ENCODE measurements at places on chromosomes 1 and 21.

DNA sequence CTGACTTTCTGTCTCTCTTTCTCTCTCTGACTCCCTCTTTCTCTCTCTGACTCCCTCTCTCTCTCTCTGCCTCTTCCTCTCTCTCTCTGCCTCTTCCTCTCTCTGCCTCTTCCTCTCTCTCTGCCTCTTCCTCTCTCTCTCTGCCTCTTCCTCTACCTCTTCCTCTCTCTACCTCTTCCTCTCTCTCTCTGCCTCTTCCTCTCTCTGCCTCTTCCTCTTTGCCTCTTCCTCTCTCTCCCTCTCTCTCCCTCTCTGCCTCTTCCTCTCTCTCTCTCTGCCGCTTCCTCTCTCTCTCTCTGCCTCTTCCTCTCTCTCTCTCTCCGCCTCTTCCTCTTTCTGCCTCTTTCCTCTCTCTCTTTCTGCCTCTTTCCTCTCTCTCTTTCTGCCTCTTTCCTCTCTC lies 18.6 kb upstream of the ANKRD45 start:
- DNase-seq, result no peak

- no peak for DNase-seq
Observed at GRCh38 chr1:51341876-51342496, 11.6 kb upstream of the TTC39A start.

DNA sequence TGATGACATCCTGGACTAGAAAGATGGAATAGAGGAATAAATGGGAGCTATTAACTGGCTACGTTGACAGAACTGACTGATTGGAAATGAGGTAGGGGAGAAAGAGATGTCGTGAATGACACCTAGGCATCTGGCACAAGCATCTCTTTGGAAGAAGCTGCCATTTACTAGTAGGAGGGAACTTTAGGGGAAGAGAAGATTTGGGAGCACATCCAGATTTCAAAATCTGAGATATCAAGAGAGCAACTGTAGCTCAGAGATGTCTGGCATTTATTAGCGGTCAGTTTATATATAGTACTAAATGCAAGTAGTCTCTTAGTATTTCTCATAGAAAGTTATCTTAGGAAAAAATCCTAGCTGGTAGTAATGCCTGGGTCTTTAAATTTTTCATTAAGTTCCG lies 131.9 kb upstream of the C1orf105 start:
- DNase-seq, result no peak

DNA sequence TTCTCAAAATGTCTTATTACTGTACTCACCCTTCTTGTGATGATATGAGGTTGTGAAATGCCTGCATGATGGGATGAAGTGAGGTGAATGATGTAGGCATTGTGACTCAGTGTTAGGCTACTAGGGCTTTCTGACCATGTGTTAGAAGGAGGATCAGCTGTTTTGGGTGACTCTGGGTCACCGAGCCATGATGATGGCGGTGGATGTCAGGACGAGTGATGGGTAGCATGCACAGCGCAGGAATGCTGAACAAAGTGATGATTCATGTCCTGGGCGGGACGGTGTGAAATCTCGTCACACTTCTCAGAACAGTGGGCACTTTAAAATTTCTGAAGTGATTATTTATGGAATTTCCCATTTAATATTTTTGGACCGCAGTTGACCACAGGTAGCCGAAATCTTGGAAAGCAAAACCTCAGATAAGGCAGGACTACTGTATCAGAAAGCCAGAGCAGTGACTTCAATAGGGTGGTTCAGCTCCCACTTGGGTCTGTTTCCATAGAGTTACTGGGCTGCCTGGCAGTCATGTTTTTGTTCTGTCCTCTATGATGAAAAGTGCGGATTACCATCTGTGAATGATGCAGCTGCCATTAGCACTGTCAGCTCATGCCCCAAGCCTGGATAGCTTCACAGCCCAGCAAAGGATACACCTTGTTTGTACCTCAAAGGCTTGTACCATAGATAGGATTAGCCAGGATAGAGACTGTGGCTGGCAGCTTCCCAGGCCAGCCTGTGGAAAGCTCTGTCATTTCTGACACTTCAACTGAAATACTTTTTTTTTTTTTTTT lies 26.6 kb downstream of the IL6R start:
- no peak for DNase-seq
